Motor neuron (in vitro differentiated cells): ENCODE measurements at places on chromosomes 3 and 15.
A peak's percentile ranks its signal among the peaks of the same experiment; 100 is the strongest.

DNA sequence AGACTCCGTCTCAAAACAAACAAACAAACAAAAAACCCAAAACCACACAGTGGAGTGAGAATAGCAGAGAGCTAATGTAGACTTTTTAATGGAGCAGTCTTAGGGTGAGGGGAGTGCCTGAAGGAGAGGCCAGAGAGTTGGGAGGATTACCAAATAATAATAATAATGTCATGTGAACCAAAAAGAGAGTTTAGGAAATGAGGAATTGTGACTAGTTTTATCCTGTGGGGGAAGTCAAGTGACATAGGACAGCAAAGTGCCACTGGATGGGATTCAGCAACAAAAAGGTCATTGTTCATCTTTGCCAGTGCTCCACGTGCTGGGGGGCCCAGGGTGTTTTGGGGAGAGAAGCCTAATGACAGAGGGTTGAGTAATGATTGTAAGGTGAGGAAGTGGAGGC, 12.9 kb downstream of the GPR87 start:
- ATAC-seq: no peak

DNA sequence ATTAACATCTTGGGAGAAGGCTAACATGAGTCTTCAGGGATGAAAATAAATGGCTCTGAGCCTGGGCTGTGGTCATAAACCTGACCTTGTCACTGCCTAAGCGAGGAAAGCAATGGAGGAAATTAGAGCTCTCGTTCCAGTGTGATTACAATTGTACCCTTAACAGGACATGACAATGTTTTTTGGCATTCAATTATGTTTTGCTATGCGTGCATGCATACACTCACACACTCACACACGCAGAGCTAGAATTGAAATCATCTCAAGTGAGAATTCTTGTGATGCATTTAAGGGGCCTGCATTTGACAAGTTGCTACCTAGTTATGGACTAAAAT, 24.1 kb downstream of the ZNF80 start:
- no peak for ATAC-seq

DNA sequence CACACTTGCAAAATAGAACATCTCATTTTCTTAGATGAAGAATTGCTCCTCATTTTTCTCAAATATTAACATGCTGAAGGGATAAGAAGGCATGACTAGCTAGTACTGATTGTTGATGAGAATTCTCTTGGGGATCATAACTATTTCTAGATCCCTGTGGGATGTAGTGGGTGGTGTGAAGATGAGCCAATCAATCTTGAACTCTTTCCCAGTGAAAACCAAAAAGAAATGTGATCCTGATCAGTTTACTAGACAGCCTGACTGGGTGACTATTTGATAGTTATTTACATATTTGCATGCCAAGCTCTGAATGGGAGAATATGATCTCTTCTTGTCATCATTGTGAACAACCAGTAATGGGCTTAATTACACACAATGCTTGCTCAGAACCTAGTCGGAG, 63.7 kb downstream of the ZIC1 start:
- no peak for ATAC-seq

GRCh38 chr3:20668411-20668810, 482.4 kb upstream of the SGO1 start:
- no peak for ATAC-seq

GRCh38 chr3:134237454-134238145, 13.1 kb downstream of the RYK start:
- no peak for ATAC-seq

DNA sequence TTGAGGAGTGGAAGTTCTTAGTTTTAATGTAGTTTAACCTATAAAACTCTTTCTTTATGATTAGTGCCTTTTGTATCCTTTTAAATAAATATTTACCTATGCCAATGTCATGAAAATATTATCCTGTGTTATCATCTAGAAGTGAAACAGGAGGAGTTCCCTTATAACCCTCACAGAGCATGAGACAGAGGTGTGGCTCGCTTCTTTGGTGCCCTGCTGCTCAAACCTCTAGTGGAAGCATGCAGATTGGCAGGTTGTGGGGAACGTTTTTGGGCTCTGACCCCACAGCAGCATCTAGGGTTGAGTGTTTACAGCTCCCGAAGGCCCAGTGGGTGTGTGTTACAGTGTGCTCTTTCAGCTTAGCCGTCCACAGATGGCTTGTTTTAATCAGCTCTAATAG, 459.4 kb upstream of the AZI2 start:
- no peak for ATAC-seq

GRCh38 chr3:190435618-190436017, 14.1 kb downstream of the TMEM207 start:
- ATAC-seq: no peak

DNA sequence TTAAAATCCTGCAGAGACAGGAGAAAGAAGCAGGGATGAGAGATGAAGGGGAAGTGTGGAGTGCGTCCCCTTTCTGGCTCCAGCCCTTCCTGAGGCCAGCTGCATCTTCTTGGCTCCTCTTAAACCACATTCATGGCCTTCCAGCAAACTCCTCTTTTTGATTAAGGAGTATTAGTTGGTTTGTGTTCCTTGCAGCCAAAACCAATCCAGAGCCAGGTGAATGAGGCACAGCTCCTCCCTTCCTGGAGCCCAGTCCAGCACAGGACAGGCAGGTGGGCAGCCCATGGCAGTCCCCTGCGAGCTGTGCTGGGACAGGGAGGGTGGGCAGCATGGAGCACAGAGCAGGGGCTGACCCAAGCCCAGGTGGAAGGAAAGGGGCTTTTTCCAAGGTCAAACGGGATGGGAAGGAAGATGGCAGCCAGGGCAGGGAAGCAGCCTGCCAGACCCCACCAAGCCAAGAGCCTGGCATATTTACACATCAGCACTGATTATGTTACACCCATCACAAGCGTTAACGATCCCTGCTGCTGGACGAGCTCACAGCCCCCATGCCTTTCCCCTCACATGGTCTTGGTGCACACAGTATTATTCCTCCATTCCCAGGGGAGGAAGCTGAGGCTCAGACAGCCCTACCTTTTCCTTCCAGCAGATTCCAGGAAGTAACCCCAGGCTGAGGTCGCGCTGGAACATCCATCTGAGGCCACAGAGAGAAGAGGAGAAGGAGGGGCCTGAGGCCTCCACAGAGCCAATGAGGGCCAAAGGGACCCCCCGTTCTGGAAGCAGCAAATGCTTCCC, 175.6 kb downstream of the SMAD6 start:
- no peak for ATAC-seq

DNA sequence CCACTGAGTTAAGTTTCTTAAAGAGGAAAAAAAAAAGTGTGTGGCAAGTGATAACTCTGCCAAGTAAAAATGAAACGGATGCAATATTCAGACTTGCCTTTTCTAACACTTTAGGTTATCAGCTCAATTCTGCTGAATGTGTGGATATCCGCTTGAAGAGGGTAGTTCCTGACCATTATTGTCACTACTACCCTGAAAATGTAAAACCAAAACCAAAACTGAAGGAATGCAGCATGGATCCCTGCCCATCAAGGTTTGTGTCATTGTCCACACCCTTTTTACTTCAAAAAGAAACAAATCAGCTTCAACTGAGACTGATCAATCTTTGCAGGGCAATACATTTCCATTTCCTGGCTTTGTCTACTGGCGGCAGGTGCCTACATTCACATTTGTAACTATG, 236.1 kb downstream of the ADAMTSL3 start:
- no peak for ATAC-seq

DNA sequence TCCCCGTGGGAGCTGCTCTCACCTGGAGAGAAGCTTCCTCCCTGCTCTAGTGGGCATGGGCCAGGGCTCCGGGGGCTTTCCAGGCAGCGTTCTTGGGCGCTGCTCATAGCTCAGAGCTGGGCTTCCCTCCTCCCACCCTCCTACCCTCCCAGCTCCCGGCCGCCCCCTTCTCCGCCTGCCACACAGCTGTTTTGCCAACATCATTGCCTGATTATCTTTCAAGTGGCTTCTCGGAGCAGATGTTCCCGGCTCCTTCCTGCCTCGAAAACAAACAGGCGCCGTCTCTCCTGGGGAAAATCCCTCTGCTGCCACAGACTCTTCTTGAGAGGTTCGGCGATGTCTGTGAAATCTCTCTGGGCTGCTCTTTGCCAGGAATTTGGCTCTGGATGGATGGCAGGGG, 195.6 kb downstream of the RPLP1 start:
- ATAC-seq: no peak

GRCh38 chr3:81997390-81997789, 235.9 kb upstream of the GBE1 start:
- no peak for ATAC-seq

GRCh38 chr3:44970926-44971490, 5.0 kb downstream of the ZDHHC3 start:
- no peak for ATAC-seq

DNA sequence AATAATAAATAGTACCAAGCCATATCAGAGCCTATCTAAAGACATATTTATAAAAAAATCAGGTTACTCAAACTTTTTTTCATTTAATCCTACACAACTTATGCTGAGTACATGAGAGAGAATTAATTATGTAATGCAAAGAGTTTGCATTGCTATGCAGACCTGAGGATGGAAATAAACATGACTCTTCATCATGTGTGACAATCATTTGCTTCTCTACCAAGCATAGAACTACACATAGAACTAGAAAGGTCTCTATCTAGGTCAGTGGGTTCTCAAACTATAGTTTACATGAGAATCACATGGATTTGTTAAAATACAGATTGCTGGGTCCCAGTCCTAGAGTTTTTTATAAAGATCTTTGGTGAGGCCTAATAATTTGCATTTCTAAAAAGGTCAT, 86.8 kb downstream of the GBE1 start:
- no peak for ATAC-seq

- no peak for ATAC-seq
These were observed 253.9 kb upstream of the HES1 start for GRCh38 chr3:193882091-193882490.

DNA sequence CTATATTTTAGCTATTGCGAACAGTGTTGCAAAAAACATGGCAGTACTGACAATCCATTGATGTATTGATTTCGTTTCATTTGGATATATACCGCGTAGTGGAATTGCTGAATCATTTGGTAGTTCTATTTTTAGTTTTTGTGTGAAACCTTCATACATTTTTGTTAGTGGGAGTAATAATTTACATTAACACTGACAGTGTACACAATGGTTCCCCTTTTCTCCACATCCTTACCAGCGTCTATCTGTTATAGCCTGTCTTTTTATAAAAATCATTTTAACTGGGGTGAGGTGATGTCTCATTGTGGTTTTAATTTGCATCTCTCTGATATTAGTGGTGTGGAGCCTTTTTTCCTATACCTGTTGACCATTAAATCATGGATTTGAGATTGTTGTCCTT, 392.4 kb upstream of the ALCAM start:
- ATAC-seq: peak; percentile 69

GRCh38 chr3:100634493-100635272, 25.3 kb downstream of the ADGRG7 start:
- ATAC-seq: no peak

- no peak for ATAC-seq
These were observed 136.8 kb downstream of the SNRPN start for GRCh38 chr15:25091421-25092158.

GRCh38 chr3:8663177-8664061, 18.8 kb upstream of the SSUH2 start:
- peak; percentile 92 for ATAC-seq

DNA sequence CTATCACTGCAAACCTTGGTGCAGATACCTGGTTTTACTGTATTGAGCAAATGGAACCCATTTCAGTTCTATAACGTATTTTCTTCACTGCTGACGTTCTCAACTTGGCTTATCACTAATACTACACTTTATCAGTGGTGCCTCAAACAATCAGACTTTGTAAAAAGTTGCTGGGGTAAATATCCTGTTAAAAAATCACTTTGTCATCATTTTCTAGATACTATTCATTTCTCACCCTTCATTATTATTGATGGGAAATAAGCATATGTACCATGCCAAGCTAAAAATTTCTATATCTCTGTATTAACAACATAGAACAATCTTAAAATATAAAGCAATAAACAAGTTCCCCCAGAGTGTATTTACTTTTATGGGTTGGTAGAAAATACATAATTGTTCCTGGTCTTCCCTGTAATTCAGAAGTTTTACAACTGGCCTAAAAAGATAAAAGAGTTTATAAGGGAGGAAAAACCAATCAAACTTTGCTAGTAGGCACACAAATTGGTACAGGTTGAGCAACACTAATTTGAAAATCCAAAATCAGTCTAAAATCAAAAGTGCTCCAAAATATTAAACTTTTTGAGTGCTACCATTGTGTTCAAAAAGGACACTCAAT, 33.2 kb downstream of the CIP2A start:
- ATAC-seq: no peak

- ATAC-seq: no peak
These were observed 259.6 kb upstream of the ZNF717 start for GRCh38 chr3:76044601-76045600.

- no peak for ATAC-seq
These were observed 962 bp downstream of the NMNAT3 start for GRCh38 chr3:139676632-139677387.

DNA sequence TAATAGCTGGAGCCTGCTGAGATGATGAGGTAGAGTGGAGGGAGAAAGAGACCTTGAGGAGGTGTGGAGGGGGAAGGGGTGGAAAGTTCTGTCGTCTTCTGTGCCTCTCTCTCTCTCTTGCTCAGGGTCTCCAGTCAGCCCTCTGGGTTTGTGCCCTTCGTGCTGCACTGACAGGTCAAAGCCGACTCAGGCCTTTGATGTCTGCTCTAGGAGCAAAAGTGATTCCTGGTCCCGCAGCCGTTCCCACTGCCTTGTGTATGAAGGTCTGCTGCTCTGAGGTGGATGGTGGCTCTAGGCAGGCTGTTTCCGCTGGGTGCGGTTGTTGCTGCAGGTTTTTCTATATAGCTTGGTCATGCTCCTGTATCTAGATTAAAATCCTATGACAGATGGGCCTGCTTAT, 89.4 kb downstream of the IGF1R start:
- ATAC-seq: no peak

DNA sequence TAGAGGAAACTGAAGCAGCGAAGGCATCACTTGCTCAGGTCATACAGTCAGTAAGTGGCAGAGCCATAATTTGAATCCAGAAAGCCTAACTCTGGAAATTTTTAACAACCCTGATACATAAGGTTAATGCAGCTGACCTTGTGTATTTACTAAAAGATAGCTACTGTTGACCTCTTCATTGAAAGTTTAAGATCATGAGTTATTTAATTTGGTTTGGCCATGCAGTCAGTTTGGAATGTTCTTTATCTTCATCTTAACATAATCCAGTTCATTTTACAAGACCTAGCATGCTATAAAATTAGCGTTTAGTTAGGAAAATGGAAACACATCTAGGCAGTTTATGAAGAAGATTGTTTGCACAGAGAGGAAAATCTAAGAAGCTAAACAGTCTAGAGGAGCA, 240.9 kb downstream of the RBMS3 start:
- ATAC-seq: no peak

GRCh38 chr3:31157893-31158620, 263.6 kb upstream of the GADL1 start:
- no peak for ATAC-seq

- no peak for ATAC-seq
These were observed 17.8 kb downstream of the CEP19 start for GRCh38 chr3:196694202-196694638.

- ATAC-seq: no peak
These were observed 61.8 kb downstream of the ARIH1 start for GRCh38 chr15:72535911-72536310.

DNA sequence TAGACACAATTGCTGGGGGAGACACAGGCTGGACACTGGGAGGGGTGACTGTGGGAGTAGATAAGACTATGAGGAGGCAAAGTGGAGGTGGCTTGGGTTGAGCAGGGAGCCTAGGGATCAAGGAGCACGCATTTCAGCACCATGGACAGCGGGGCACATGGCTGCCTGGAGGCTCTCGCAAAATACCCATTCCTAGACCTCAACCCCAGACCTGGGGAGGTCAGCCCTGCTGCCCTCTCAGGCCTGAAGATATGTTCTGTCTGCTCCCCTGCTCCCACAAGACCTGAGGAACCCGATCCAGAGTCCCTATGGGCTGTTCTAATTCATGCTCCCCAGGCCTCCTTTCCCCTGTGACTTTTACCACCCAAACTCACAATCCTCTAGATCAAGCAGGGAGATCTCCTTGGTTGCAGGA, 16.0 kb upstream of the CPEB1 start:
- no peak for ATAC-seq
